ENCODE measurements at places on chromosomes 3 and 15.

- DNase-seq: no peak
These were observed 5.7 kb downstream of the PLCH1 start for GRCh38 chr3:155739154-155739553.

DNA sequence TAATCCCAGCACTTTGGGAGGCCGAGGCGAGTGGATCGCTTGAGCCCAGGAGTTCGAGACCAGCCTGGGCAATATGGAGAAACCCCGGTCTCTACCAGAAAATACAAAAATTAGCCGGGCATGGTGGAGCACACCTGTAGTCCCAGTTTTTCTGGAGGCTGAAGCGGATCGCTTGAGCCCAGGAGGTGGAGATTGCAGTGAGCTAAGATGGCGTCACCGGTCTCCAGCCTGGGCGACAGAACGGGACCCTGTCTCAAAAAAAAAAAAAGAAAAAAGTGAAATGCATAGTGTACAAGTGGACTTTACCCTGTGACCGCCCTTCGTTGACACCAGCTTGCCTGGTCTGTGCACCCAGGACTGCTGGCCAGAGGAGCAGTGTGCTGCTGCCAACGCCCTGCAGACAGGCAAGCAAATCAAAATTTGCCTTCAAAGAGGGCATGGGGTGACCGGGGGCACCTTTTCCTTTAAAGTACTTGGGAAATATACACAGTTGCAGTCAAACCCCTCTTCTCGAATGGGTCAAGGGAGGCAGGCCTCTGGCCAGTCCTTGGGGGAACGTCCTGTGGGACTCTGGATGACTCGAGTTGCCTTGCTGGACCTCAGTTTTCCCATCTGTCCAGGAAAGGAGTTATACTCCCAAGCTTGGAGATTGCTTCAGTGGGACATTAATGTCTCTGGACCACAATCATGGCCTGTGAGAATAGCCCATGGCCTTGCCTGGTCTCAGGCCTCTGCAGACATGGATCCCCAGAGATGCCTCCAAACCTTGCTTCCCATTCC is 1.0 kb downstream of the XYLB start:
- no peak for DNase-seq

GRCh38 chr3:4218456-4219226 is 84.5 kb upstream of the SETMAR start:
- DNase-seq: peak; percentile 25

- no peak for DNase-seq
These were observed 52.0 kb upstream of the LRIG1 start for GRCh38 chr3:66552846-66553245.

GRCh38 chr3:44942202-44942921 is 33.6 kb downstream of the ZDHHC3 start:
- no peak for DNase-seq

- DNase-seq: no peak
These were observed 471.6 kb downstream of the FOXP1 start for GRCh38 chr3:71111784-71112440.

GRCh38 chr3:149881879-149882278 is 68.9 kb downstream of the RNF13 start:
- DNase-seq: no peak

GRCh38 chr3:98188545-98188944 is 22.0 kb downstream of the OR5H15 start:
- DNase-seq: peak; percentile 25

GRCh38 chr3:167843886-167844285 is 108.4 kb downstream of the SERPINI1 start:
- no peak for DNase-seq

- no peak for DNase-seq
These were observed 29.8 kb upstream of the CHL1 start for GRCh38 chr3:166799-167198.

- no peak for DNase-seq
These were observed 27.0 kb upstream of the UBE3A start for GRCh38 chr15:25465835-25466234.

- DNase-seq: no peak
These were observed 331.0 kb downstream of the ZBTB20 start for GRCh38 chr3:114816052-114816451.

- DNase-seq: no peak
These were observed 9.2 kb upstream of the DCUN1D1 start for GRCh38 chr3:182989566-182989965.

GRCh38 chr3:52489453-52489852 is 5.7 kb upstream of the STAB1 start:
- no peak for DNase-seq

GRCh38 chr15:41018534-41018933 is 65.3 kb downstream of the CHAC1 start:
- DNase-seq: peak; percentile 40

DNA sequence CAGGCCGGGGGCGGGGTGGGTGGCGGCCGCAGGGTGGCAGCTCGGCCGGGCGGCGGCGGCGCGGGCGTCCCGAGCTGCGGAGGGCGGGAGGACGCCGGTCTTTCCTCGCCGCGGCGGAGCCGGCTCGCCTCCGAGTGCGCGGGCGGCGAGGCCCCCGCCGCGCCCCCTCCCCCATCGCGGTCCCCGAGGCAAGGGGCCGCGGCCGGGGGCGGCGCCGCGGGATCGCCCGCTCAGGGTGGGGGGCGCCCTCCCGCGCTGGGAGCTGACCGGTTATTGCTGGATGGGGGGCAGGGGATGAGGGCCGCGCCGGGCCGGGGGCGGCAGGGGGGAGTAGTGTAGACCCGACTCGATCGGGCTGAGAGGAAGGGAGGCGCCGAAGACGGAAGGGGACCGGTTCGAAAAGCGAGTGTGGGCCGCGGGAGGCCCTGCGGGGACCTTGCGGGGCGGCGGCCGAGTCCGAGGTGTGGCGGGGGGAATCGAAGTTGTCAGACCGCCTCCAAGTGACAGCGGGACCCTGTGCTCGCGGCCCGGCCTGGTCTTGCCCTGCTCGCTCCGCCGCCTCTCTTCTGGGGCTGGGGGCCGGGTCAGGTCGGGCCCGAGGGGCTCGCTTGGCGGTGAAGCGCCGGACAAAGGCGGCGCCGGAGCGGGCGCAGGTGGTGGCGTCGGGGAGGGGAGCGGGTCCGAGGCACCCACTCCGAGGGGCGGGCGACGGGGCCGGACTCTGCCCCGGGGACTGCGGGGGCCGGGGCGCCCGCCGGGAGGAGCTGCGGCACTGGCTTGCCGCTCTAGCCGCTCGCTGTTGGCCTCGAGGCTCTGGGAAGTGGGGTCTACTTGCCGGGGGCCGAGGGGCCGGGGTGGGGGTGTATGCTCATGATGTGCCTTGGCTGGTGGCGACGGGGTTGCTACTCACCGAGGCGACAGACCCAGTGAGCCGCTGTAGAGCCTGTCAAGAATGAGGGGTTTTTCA is 1.1 kb downstream of the BAHD1 start:
- no peak for DNase-seq

DNA sequence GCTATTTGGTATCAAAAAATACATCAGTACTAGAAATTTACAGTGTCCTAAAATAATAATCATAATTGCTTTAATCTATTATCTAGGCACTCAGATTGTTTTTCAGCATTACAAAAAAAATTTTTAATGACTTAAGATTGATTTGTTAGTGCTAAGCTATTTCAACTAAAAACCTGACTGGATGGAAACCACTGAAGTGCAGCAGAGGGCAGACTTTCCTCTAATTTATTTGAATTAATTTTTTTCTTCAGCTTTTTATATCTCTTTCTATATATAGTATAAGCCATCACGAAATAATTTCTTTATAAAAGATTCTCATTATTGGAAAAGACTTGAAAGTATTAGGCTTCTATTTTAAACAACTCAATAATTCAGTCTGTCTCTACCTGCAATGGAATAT is 131.4 kb downstream of the IQCH start:
- DNase-seq: no peak

DNA sequence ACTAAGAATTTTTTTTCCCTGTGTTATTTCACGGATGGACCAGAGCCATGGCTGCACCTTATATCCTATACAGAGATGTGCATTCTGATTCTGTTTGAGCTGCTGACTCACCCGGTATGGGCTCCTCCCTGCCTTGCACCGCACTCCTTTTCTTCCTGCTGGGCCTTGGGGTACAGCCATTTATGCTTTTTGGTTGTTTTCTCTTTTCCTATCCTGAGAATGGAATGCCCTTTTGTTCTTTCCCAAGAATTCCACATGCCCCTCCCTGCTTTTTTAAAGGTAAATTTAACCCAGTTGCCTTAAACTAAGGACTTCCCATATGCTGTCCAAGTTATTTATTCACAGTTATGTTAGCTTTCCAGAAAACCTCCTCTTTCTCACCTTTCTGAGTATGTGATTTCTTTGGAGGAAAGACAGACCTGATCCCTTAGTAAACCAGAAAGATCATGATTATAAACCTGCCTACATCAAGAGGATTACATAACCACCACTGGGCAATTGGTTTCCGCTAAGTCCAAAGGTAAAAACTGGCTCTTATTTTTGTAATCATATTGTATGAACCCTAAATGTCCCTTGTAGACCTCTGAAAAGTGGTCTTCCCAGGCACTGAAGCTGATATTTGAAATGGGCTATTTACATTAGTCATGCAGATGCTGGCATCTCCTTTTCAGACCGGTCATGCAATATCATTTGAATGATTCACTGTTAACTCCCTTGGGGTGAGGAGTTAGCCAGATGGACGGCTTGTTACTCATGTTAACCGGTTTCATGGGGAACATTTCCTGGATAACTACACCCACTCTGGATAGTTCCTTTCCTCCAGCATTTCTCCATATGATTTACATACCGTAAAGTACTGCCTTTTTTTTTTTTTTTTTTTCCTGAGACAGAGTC is 45.5 kb downstream of the TMOD3 start:
- no peak for DNase-seq

DNA sequence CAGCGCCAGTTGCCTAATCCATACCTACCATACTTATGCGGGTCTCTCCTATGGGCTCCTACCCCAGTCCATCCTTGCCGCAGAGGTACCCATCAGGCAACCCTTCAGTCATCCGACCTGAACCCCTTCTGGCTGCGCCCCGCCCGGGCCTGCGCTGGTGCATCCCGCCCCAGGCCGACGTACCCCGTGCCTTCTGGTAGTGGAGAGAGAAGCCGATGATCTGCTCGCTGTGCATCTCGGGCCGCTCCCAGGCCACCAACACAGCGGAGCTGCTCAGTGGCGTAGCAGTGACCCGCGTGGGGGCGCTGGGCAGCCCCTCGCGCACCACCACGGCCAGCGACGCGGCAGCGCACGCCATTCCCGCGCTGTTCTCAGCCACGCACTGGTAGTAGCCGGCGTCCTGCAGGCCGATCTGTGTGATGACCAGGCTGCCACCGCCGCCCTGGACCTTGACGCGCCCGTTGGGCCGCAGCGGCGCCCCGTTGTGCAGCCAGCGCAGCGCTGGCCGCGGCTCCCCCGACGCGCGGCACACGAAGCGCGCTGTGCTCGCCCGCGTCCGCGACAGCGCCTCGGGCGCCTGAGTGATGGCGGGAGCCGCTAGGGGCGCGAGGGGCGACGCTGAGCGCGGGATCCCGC is 17.9 kb upstream of the IGDCC3 start:
- no peak for DNase-seq

DNA sequence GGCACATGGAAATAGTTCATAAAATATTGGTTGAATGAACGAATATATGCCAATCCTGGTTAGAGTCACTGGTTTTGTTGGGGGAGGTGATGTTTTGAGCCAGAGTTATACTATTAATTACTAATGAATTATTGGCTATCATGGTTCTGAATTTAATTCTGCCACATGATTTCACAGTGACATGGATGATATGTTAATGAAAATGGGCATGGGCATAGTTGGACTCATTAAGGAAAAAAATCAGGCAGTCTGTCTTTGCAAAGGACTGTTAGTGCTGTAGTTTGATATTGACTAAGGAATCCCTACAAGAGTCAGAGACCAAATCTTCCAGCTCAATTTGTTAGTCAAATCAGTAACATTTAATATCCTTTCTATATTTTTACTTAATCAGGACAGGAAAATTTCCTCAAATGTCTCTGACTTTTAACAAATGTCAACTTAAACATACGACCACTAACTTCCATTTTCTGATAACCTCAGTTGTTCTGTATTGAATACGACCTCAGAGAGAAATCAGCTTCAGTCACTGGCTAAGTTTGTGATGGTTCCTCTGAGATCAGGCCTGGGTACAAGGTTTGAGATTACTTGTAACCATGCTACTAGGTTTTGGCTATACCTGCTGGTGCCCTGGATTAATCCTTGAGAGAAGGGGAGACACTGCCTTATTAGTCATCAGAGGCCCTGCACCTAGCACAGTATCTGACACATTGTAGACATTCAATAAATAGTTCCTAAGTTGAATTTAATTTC is 13.3 kb downstream of the NFKBIZ start:
- DNase-seq: no peak

GRCh38 chr3:134361162-134361835 is 12.9 kb downstream of the AMOTL2 start:
- DNase-seq: no peak

DNA sequence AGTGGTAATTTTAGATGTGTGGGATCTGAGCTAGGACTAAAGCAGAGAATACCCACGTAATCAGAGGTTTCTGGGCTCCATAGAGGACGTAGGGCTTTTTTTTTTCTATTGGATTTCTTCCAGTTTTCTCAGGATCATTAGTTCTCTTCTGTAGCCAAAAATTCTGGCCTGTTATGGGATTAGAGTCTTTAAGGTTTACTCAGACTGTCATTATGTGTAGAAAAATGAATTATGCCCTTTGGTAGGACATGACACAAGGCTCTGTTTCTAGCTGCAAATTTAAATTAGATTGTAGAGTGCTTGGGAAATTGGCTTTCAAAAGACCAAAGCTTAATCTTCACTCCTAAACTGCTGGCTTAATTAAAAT is 1.9 kb downstream of the SETD5 start:
- DNase-seq: no peak

GRCh38 chr3:1087066-1087560 is 5.7 kb upstream of the CNTN6 start:
- peak; percentile 37 for DNase-seq

- no peak for DNase-seq
These were observed 80.6 kb downstream of the NCEH1 start for GRCh38 chr3:172630316-172630715.

DNA sequence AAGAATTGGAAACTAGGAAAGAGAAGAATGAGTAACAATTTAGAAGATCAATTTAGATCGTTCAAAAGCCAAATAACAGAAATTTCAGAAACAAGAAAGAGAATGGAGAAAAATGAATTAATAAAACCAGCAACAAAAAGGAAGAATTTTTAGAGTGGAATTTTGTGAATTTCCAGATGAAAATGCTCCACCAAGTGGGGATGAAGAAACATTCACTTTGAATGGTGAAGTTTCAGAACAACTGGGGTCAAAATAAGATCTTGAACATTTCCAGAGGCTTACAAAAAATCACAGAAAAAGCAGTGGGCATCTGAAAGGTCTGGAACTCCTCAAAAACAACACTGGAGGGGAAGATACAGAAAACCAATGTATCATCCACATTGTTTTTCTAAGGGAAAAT is 4.2 kb upstream of the MOBP start:
- no peak for DNase-seq

Data from midbrain (tissue), 1 donor.